ENCODE measurements at places on chromosomes 5 and 9.

DNA sequence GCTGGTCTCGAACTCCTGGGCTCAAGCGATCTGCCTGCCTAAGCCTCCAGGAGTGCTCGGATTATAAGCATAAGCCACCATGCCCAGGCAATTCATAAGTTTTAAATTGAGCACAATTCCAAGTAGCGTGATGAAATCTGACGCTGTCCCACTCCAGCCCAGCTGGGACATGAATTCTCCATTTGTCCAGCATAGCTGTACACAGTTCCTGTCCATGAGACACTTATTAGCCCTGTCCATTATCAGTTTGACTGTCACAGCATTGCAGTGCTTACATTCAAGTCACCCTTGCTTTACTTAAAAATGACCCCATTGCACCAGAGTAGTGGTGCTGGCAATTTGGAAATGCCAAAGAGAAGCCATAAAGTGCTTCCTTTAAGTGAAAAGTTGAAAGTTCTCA, 7.6 kb upstream of the SLC30A5 start:
- DNase-seq, result no peak

DNA sequence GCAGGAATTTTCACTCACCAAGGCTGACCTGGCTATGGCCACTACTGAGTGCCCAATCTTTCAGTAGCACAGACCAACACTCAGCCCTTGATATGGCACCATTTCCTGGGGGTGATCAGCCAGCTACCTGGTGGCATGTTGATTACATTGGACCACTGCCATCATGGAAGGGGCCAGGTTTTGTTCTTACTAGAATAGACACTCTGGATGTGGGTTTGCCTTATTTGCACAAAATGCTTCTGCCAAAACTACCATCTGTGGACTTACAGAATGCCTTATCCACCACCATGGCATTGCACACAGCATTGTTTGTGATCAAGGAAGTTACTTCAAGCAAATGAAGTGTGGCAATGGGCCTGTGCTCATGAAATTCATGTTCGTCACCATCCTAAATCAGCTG, 69.7 kb upstream of the SH3GL2 start:
- DNase-seq, result no peak

- no peak for DNase-seq
These were observed 111.7 kb upstream of the NEK6 start for GRCh38 chr9:124146031-124146561.

GRCh38 chr5:61805101-61805500, 473.0 kb downstream of the ZSWIM6 start:
- peak; percentile 36 for DNase-seq

- DNase-seq, result no peak
These were observed 1018.3 kb downstream of the CDH12 start for GRCh38 chr5:21834863-21835262.

- no peak for DNase-seq
These were observed 70.4 kb downstream of the NFIB start for GRCh38 chr9:14243514-14244042.

DNA sequence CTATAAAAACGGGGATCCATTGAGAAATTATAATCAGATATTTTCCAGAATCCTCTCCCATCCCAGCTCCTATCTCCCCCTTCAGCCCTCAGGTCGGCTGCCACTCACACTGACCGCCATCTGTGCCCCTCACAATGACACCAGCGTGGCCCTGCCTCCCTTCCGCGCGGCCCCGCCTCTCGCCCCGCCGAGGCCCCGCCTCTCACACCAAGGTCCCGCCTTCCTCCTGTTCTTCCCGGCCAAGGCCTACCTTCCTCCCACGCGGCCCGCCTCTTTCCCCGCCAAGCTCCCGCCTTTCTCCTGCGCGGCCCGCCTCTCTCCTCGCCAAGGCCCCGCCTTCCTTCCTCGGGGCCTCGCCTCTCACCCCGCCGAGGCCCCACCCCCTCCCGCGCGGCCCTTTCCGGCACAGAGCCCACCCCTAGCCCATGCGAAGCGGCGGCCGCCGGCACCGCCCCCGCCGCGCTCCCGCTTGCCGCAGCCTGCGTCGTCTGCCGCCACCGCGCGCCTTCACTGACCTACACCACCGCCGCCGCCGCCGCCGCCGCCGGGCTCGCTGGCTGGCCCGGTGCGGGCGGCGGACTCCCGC, at the start of gene DNAJC21:
DNAJC21 (plus strand) TSS at position 426 of the 586 bp plus-strand sequence. CDS start 261 bp downstream, outside the sequence.
- peak; percentile 95 for DNase-seq

DNA sequence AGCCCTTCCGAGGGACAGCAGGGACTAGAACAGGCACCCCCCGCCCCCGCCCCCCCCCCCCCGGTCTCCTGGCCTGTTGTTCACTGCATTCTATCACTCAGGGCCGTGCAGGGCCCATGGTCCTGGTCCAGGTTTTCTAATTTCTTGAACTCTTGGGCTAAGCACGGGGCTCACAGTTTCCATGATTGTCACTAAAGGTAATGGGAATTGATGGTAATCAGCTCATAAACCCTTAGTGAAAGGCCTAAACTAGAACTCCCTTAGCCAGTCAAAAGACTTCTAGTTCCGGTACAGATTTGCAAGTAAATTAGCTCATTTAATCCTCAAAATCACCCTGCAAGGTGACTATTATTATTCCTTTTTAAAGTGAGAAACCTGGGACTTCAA, 14.7 kb upstream of the PWWP2A start:
- DNase-seq, result no peak

DNA sequence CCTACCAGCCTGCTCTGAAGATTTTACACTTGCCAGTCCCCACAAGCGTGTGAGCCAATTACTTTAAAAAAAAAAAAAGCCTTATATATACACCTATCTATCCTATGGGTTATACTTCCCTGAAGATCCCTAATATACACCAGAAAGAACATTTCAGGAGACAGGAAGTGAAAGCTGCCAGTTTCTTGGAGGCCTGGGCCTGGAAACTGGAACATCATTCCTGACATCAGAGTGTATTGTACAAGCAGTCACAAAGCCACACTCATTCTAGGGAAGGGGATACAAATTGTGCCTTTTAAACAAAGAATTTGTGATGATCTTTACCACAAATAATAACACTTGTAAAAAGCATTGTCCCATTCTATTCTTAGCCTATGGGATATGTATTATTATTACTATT, 98.3 kb upstream of the FBN2 start:
- no peak for DNase-seq

DNA sequence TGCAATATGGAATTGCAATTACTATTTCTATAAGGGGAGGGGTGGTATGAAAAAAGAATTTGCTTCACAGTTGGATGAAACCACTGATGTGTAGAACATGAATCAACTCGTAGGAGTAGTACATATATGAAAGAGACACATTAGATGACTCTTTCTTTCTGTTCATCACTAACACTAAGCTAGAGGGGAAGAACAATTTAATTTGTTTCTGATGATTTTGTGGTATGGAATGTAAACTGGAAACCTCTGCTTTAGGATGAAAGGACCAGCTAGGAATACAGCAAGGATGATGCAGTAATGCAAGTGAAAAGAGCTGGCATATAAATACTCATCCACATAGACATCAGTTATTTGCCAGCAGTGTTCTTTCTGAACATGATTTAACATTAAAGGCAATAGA, 113.4 kb downstream of the PAPPA start:
- DNase-seq, result no peak
